ENCODE measurements at places on chromosomes 11 and 22. TPM values are rescaled to one million over a fixed set of nuclear protein-coding genes. Genes with fewer than 3 reads are reported as not detected.

DNA sequence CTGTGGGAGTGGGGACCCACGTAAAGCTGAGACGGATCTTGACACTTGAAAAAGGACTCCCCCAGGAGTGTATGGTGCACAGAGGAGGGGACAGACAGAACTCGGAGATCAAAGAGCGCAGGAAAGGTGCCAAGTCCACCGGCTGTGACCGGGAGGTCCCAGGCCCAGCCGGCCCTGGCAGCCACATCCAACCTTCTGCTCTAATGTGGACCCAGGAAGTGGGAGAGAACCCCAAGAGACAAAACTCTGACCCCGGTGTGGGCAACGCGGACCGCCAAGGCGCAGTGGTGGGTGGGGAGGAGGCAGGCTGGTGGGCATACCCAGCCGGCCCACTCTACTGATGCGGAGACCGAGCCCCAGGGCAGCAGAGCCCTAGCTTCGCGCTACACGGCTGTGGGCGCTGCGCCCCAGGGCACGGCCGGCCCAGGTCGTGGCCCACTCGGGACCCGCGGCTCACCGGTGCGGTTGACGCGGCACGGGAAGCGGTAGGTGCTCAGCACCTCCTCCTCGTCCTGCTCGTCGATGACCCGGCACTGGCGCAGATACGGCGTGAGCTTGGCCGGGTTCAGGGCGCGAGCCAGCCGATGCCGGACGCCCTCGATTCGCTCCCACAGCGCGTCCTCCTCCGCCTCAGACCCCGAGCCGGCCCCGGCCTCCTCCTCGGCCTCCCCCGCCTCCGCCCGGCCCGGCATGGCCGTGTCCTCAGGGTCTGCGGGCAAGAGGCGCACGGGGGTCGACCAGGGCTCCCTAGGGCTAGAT is 527 bp downstream of the CARD10 start:
- H3K27ac ChIP-seq, result peak overlapping the region; percentile 71
- H3K4me1 ChIP-seq, result peaks cover 28% of the 10 kb centered on the region
- no peaks in the 10 kb centered on the region for H3K27me3 ChIP-seq
- no peak for DNase-seq

DNA sequence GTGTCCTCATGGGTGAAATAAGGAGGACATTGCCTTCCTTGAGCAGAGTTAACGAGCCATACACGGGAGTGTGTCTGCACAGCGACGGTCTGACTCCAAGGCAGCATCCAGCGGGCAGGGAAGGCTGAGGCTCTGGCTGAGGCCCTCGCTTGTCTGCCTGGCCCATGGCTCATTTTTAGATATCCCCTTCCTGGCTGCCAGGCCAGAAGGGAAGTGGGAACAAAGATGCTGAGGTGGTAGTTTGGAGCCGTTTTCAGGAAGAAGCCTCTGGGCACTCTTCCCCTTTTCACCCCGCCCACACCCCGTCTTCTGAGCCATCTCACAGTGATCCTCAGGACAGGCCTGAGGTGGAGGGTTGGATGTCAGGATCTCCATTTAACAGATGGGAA is 3.0 kb upstream of the SLCO2B1 start:
- H3K27me3 ChIP-seq, result no peaks in the 10 kb centered on the region
- no peak for DNase-seq
- H3K36me3 ChIP-seq, result no peaks in the 10 kb centered on the region
- no peak overlapping the region for H3K27ac ChIP-seq
- H3K4me1 ChIP-seq, result no peaks in the 10 kb centered on the region
- no peak overlapping the region for H3K4me3 ChIP-seq

DNA sequence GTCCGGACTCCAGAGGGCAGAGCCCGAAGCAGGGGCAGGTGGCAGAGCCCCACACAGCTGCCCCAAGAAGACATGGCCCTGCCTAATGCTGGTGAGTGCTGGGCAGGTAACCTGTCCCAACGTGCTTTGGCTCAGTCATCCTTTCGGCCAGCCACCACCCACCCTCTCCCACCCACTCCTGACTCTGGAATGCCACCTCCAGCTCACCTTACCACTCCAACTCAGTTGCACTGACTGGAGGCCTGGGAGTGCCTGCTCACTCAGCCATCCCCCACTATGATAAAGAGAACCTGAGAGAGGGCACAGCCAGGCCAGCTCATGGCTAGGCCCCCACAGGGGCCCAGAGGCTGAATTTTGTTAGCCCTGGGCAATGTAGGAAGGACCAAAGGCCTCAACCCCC is 53.8 kb upstream of the MPEG1 start:
- no peak overlapping the region for H3K27ac ChIP-seq
- no peaks in the 10 kb centered on the region for H3K4me1 ChIP-seq
- no peak overlapping the region for H3K4me3 ChIP-seq
- DNase-seq, result no peak

DNA sequence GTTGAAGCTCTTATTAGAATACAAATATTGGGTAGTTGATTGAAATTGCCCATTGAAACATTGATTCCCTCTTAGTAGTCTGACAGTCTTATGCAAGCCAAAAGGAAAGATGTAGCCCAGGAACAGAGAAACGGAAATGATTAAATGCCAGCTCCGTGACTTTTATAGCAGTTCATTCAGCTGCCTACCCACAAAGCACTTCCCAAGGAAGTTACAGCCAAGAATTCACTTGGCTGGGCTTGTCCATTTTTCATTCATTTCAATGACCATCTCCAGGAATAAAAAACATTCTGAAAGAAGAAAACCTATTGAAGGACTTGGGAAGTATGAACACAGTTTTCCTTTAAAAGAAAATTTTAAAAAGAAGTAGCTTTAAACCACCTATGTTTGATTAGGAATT is 62.0 kb downstream of the NCAM1 start:
- no peaks in the 10 kb centered on the region for H3K4me1 ChIP-seq
- no peaks in the 10 kb centered on the region for H3K36me3 ChIP-seq
- H3K27ac ChIP-seq, result no peak overlapping the region

- no peak overlapping the region for H3K4me3 ChIP-seq
- no peaks in the 10 kb centered on the region for H3K36me3 ChIP-seq
- no peaks in the 10 kb centered on the region for H3K27me3 ChIP-seq
- peak overlapping the region; percentile 24 for H3K27ac ChIP-seq
- peaks cover 51% of the 10 kb centered on the region for H3K4me1 ChIP-seq
These were observed 7.4 kb downstream of the CSNK1E start for GRCh38 chr22:38309614-38310517.

DNA sequence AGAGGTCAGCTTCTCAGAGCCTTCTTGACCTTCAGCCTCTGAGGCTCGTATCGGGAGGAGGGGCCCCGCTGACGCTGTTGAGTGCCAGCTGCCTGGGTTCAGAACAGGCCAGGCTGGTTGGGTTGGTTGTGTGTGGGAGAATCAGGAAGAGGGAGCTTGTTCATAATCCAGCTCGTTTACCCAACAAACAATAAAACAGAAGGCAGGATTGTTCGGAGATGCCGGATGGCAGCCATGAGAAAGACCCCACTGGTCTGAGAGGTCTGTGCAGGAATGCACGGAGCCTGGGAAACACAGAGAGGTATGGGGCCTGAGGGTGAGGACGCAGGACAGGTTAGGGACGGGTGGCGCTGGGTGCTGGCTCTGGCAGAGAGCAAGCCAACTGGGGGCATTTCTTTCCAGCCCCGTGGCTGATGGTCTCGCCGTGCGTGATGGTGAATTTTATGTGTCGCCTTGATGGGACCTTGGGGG is 31.6 kb upstream of the SHANK2 start:
- H3K27me3 ChIP-seq, result no peaks in the 10 kb centered on the region
- no peak for DNase-seq
- H3K36me3 ChIP-seq, result no peaks in the 10 kb centered on the region
- H3K4me3 ChIP-seq, result no peak overlapping the region
- H3K4me1 ChIP-seq, result peaks cover 5% of the 10 kb centered on the region
- no peak overlapping the region for H3K27ac ChIP-seq

MFRP gene
- total RNA-seq, result not detected

LGALS1 gene
- total RNA-seq, result 960 TPM

NRGN gene
- 5.5 TPM for total RNA-seq

INS gene
- total RNA-seq, result not detected
